ENCODE measurements at places on chromosomes 3 and 15.

GRCh38 chr3:190701096-190701532, 161.4 kb downstream of the GMNC start:
- DNase-seq: no peak

GRCh38 chr3:53616971-53617892, 122.8 kb downstream of the CACNA1D start:
- DNase-seq: no peak

GRCh38 chr3:16935781-16936180, 51.0 kb downstream of the PLCL2 start:
- DNase-seq: no peak

DNA sequence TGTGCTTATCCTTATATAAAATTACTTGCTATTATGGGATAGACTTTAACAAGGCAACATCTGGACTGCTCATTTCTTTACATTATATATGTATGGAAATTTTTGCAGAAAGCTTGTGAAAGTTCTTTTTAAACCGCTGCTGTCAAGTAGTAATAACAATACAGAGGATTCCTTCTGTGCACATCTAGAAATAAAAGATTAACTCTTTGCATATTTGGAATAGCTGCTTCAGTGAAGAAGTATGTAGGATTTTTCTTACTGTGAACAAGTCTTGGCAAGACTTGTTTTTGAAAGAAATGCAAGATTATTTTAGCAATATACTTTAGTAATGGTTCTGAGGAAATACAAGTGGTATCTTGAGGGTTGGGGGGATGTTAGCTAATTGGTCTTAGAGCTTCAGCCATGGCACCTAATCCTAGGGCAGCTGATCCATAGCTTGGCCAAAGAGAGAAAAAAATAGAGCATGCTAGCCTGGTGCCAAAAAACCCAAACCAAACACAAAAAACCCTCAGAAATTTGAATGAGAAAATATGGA, 4.3 kb downstream of the PRKCI start:
- no peak for DNase-seq

DNA sequence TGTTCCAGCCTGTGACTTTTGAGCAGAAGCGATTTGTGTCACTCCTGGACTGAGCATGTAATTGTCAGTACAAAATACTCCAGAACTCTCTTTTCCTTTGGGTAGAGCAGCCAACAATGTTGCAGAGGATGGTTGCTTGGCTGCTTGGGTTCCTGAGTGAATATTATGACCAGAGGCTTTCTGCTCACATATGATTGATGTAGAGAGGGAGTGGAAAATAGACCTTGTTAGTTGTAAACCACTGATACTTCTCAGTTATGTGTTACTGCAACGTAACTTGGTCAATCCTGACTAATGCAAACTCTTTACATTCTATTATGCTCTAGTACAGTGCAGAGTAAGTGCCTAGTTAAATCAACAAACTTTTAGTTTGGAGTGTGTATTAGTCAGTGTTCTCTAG, 322.6 kb upstream of the KCNH8 start:
- no peak for DNase-seq

DNA sequence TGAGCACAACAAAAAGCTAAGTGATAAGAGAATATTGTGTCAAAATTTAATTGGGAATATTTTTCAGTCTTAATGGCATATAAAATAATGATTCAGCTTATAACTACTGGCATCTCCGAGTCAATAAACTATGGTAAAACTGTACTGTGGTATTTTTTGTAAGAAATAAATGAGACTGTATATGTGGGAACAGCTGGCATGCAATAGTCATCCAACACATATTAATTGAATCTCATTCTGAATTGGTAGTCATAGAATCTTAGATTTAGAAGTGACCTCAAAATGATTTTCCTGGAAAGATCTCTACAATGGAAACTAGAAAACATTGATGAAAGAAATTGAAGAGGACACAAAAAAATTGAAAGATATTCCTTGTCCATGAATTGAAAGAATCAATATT, 133.4 kb upstream of the SLC7A14 start:
- DNase-seq: no peak

DNA sequence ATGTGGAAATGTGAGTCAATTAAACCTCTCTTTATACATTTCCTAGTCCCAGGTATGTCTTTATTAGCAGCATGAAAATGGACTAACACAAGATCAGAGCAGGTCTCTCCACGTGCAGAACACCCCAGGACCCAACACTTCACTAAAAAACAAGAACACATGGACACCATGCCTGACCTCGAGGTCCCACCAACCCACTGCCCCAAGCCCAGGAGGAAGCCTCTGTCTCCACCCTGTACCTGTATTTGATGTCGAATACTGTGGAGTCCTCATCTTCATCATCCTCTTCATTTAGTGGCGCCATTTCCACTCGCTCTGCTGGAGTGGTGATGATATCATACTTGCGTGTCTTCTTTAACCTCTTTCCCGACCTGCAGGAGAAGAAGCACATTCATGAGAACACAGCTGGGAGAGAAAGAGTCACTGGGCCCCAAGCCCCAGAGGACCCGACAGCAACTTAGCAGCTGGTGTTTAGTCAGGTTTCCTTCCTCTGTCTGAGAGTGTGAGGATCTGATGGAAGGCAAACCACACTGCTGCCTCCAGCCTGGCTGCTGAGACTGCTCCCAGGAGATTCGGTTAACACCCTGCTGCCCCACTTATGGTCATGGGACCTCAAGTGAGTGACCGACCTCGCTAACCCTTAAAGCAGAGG, 25.5 kb downstream of the FAM174B start:
- no peak for DNase-seq

- no peak for DNase-seq
Observed at GRCh38 chr3:115085197-115085865, 61.8 kb downstream of the ZBTB20 start.

DNA sequence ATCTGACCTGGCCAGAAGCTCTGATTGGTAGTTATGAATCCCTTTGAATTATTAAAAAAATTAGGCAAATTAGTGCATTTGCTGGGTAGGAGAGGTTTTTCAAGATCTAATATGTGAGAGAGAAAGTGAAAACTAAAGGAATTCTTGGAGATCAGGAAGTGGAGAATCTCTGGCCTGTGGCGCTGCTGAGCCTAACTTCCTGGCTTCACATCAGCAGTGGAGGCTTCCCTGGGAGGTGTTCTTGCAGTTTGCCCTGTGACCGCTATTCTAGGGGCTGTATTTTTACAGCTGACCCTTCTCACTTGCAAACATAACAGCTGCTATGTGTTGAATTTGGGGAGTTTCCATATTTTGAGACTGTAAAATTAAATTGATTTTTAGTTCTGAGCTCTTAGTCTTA, 166.4 kb downstream of the ATG7 start:
- DNase-seq: no peak

GRCh38 chr3:88912294-88912877, 195.0 kb upstream of the EPHA3 start:
- no peak for DNase-seq

DNA sequence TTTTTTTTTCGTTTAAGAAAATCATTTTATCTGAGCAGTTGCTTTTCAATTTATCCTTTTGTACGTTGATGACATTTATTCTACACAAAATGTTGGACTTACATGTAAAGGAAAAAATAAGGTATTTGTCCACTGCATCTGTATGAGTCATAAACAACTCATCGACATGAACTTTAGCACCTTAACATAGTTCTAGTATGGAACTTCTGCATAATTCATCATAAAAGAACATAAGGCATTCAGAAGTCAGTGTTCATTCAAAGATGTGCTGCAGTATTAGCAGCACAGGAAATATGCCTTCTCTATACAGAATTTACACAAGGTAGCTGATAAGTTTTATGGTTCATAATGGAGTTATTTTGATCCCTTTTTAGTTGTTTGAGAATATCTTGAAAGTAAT, 801.6 kb downstream of the CADM2 start:
- DNase-seq: no peak

GRCh38 chr15:66849746-66850077, 147.7 kb downstream of the SMAD6 start:
- DNase-seq: no peak

DNA sequence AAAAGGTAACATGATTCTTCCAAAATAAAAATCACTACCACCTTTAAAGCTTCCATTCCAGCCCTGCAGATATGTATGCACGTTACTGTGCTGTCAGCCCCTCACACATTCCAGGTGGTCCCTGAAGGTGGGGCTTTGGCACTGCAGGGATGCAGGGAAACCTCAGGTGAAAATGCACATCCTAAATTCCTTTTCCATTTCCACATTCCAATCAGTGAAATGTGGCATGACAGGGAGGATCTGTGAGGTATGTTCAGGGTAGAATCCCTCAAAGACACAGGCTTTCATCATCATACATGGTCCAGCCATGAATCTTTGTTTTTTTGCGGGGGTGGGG, 45.3 kb downstream of the CCR4 start:
- no peak for DNase-seq

DNA sequence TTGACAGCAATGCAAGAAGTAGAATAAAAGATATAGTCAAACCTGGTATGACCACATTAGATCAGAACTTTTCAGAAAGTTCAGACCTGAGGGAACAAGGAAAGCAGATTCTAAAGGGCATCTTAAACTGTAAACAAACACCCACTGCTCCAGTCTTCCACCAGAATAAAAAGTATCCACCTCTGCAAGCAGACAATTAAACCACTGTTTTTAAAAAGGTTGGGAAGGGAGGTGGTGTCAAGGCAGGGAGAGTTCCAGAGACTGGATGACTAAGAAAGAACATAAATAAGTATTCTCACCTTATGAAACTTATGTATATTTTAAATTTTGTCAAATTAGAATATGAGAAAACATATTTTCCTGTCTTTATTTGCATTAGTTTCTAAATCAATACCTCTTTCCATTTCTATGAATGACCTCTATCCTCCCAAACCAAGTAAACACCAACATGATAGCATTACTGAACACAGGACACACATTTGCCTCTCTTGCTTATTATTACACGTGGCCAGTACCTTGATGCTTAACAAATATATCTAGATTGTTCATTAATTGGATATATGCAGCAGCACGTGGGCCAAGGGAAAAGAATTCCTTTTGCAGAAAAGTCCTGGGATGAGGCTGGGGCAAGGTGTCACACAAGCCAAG, 31.6 kb downstream of the PIK3CB start:
- no peak for DNase-seq

DNA sequence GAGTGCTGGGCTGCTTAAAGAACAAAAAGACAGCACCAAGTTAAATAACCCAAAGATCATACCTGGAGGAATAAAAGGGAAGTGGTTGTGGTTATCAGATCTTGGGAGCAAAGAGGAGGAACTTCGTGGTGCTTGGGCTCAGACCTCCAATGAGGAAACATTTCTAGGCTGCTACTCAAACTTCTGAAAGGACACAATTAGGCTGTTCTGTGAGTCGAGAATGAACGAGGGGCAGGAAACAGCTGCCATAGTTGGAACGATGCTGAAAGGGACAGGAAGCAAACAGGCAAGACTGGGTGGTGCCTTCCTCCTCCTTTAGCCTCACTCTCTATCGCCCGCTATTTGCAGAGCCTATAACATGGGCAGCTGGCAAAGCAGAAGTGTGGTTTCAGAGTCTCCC, 276.3 kb upstream of the ARRDC4 start:
- no peak for DNase-seq

DNA sequence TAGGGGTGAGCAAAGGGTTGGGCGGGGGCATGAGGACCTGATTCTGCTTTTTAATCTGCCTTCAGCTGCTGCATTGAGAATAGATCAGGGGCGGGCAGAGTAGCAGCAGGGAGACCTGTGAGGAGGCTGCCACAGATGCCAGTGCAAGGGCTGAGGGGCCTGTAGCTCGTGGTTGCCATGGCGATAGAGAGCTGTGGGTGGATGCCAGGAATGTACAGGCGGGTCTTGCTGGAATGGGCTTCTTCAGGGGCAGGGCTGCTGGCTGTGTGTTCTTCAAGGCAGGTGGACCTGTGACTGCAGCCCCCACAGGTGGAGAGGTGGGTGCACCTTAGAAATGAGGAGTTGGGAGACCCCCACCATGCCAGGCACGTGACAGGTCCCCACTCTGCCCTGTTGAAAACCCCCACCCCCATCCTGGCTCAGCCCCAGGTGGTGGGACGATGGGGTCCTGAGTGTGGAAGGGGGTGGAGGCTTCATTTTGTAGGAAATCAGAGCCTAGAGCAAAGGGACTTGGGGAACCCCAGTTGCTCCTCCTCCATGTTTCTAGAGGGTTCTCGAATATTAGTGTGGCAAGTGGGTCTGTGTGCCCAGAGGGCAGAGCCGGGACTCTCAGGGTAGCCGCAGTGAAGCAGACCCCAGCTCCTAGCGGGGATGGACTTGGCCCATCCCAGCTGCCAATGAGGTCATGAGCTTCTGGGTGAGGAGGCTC, 38.3 kb downstream of the SLC6A6 start:
- no peak for DNase-seq

- peak; percentile 49 for DNase-seq
Observed at GRCh38 chr15:67832031-67832551, 6.8 kb downstream of the SKOR1 start.

DNA sequence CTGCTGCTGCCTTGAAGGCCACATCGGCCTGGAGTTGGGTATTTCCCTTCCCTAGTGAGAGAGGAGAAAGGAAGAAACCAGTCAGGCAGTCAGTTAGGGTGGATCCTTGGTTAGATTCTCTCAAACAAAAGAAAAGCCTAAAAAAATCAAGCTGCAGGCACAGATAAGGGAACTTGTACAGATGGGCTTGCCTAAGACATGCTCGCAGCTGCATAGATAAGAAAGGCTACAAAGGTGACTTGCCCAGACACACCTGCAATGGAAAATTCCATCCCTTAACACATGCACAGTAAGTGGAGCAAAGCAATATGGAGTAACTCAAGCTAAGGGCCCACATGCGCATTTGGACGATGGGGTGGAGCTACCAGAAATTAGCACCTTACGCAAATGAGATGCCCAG, 199.7 kb upstream of the ARPP21 start:
- DNase-seq: no peak

DNA sequence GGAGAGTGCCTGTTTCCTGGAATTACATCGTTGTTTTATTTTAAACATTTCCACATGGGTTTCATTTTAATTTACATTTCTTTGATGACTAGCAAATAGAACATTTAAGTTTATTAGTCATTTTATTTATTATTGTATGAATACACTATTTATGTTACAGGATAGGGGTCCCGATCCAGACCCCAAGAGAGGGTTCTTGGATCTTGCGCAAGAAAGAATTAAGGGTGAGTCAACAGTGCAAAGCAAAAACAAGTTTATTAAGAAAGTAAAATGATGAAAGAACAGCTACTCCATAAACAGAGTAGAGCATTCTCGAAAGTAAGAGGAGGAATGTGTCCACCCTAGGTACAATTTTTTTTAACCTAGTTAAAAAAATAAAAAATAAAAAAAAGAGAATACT, 539.5 kb downstream of the NAALADL2 start:
- DNase-seq: no peak

GRCh38 chr15:56053046-56053400, 59.6 kb upstream of the NEDD4 start:
- DNase-seq: no peak

GRCh38 chr3:184899953-184900595, 88.1 kb downstream of the VPS8 start:
- DNase-seq: no peak

- DNase-seq: no peak
Observed at GRCh38 chr3:124847051-124847450, 40.1 kb downstream of the ITGB5 start.

GRCh38 chr15:63597038-63597790, at the start of gene FBXL22:
Gene FBXL22 (plus strand): TSS chr15:63597387. CDS start chr15:63597393, 6 bp downstream.
- DNase-seq: no peak

GRCh38 chr15:76340803-76341365, 4.3 kb downstream of the ISL2 start:
- DNase-seq: peak; percentile 70

GRCh38 chr15:60923925-60924324, 305.2 kb downstream of the RORA start:
- DNase-seq: no peak

Data from GM13976 (cell line).